ENCODE measurements at places on chromosomes 2 and 18.

- DNase-seq = no peak
Measured at GRCh38 chr2:210534879-210535278, 21.5 kb upstream of the CPS1 start.

GRCh38 chr2:235485362-235485761, 8.5 kb upstream of the AGAP1 start:
- DNase-seq = no peak

DNA sequence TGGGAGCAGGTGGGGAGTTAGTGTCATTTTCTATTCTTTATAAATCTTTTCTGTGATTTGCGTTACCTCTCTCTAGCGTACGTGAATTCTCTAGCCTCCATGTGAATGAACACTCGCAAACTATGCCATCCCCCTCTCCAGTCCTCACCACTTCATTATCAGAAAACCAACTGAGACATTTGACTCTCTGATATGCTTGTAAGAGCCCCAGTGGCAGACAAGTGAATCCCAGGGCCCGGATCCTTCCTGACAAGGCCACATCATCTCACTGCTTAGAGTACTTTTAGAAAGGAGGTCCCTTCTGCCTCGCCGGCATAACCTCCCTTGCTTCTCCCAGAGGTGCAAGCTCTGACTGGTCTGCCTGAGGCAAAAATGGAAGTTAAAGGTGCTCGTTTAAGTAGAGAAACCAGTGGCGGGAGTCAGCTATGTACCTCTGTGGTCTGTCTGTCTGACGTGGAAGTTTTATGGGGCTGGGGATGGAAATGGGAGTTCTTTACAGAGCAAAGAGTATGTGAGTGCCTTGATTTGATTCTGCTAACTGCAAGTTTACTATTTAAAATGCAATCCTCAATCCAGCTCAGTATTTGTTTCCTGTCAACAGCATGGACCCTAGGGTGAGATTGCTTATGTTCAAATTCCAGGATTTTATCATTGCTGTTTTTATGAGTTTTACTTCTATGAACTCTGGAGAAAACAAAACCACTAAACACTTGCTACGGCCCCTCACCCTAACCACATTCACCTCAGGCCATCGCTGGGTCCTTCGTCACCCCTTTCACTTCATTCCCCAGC, 114.9 kb upstream of the MSTN start:
- no peak for DNase-seq

- no peak for DNase-seq
Measured at GRCh38 chr18:12092398-12093229, 1.0 kb upstream of the ANKRD62 start.

DNA sequence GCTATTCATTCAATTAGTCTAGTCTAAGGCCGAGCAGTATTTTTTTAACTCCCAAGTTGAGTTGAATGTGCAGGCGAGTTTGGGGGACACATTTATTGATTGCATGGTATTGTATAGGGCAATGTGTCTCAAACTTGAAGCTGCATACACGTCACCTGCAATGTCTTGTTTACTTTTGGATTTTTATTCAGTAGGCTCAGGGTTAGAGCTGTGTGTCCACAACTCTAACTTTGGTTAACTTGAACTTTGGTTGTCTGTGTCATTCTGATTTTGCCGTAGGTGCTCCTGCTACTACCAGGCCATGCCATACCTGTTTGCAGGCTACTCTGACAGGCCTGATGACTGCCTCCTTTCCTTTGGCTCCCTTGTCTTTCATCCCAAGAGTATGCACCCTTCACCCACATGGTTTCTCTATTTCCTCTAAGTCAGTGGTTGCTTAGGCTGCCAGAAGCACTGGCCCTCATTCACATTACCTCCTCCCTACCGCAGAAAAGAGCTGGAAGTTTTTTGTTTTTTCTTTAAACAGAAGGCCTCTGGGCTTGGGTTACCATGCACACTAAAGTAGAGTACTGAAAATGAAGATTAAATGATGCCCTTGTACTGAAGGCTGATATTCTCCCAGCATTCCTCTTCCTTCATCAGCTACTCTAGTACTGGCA, 219.4 kb upstream of the SPOPL start:
- no peak for DNase-seq

Data from stimulated activated CD4-positive, alpha-beta T cell treated with anti-CD3 and anti-CD28 coated beads, Interleukin-1b, Interleukin-23, amount 100 ng/mL, for 1 hour (primary cell).